ENCODE measurements at places on chromosomes 4 and X. TPM values are rescaled to one million over a fixed set of nuclear protein-coding genes. Genes with fewer than 3 reads are reported as not detected.
A peak's percentile ranks its signal among the peaks of the same experiment; 100 is the strongest.

DNA sequence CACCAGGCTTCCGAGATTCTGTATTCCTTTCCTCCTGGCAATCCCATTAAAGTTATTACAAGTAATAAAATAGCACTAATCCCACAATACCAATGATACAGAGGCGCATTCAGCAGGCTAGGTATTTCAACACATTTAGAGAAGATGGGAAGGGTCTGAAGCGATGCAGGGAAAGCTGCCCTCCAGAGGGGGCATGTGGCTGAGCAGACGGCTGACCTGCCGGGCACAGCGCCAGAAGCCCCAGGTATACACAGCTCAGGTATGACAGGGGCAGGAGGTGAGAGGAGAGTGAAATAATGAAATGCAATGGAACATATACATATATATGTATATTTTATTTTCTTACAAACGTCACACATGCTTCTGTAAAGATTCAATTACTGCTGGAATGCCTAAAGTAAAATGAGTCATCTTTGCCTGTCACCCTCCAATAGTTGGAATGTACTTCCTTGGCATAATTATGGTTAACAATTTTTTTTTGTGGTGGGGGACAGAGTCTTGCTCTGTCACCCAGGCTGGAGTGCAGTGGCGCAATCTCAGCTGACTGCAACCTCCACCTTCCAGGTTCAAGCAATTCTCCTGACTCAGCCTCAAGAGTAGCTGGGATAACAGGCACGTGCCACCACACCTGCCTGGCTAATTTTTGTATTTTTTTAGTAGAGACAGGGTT, 21.3 kb upstream of the CDKN2AIP start:
- no peak for DNase-seq

GRCh38 chrX:142671036-142671435, 354.7 kb upstream of the SPANXN4 start:
- no peak for DNase-seq

DNA sequence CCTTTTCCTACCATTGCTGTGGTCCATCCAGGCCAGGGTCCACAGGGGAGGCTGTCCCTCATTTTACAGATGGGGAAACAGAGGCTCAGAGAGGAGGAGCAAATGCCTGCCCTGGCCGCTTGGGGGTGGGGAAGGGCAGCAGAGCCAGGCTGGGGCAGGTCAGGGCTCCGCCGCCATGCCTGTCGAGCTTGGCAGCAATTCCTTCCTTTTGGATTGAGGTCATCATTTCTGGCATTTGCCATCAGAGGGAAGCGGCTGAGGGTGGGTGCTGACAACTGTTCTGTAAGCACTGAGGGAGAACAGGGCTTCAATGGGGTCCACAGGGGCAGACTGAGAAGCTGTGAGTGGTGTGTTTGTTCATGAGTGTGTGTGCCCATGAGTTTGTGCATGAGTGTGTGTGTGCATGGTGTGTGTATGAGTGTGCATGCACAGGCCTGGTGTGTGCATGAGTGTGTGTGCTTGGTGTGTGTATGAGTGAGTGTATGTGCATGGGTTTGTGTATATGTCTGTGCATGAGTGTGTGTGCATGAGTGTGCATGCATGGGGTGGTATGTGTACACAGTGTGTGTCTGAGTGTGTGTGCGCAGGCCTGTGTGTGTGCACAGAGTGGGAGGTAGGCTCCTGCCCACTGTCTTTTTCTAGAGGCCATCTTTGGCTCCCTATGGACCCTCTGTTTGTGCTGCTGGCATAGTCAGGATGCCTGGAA, 115.2 kb downstream of the SORCS2 start:
- DNase-seq = no peak

DNA sequence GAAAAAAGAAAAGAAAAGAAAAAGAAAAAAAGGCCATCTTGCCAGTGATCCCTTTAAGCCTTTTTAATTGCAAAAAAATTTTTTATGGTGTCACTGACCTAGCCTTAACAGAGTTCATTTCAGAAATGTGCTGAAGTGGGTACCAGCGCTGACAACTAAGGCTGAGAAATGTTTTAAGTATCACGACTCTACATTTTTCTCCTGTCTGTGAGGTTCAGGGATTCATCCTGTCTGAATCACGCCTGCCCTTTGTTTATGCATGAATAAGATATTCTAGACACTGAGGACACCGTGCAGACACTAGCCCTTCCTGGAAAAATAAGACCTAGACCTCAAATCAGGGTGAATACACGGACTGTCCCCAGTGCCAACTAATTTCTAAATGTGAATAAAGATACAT, 154.4 kb upstream of the NOCT start:
- DNase-seq = no peak

DNA sequence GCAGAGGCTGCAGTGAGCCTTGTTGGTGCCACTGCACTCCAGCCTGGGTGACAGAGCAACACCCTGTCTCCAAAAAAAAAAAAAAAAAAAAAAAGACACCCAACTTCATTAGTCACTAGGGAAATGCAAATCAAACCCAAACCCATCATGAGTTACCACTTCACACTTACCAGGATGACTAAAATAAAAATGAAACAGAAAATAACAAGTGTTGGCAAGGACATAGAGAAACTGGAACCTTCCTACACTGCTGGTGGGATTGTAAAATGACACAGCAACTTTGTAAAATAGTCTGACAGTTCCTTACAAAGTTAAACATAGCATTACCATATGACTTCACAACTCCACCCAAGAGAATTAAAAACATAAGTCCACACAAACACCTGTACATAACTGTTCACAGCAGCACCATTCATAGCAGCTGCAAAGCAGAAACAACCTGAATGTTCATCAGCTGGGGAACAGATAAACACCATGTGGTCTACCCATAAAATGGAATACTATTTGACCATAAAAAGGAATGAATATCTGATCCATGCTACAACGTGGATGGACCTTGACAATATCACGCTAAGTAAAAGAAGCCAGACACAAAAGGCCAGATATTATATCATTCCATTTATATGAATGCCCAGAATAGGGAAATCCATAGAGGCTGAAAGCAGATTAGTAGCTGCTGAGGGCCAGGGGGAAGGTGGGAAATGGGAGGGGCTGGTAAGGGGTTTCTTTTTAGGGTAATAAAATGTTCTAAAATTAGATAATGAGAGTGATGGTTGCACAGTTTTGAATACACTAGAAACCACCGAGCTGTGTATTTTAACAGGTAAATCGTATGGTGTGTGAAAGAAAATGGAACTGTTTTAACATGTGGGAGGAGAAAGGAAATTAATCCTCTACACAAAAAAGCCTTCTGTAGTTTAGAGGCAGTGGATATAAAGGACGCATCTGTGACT, 18.3 kb downstream of the CD99L2 start:
- DNase-seq = peak; percentile 8

Gene FDCSP
- total RNA-seq = not detected

Gene ZNF157
- total RNA-seq = 1.0 TPM

Gene NALF2
- total RNA-seq = 0.29 TPM

Gene NPY5R
- total RNA-seq = not detected

Gene MUC7
- not detected for total RNA-seq

Gene FRMPD4
- total RNA-seq = not detected

Gene HELT
- not detected for total RNA-seq

Gene PDCL2
- not detected for total RNA-seq

Data from activated naive CD4-positive, alpha-beta T cell treated with anti-CD3 and anti-CD28 coated beads for 36 hours (primary cell).